ENCODE measurements at places on chromosomes 6 and 20.

- DNase-seq: no peak
Observed at GRCh38 chr6:26472549-26473290, 15.0 kb downstream of the BTN2A1 start.

DNA sequence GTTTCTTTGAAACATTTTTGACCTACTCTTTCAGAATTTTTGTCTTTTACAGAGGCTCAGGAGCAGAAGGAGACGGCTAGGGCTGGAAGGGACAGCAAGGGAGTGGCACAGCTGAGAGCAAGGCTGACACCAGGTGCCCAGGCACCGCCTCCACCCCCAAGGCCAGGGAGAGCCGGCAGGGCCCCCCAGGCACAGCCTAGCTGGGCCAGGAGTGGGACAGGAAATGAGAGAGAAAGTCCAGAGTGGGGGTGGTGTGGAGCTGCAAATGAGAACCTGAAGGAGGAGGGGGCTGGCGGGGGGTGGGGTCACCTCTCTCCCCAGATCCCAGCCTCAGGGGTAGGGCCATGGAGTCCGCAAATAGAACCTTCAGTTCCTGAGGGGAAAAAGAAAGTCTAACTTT, 236.7 kb downstream of the CDC5L start:
- DNase-seq: no peak

DNA sequence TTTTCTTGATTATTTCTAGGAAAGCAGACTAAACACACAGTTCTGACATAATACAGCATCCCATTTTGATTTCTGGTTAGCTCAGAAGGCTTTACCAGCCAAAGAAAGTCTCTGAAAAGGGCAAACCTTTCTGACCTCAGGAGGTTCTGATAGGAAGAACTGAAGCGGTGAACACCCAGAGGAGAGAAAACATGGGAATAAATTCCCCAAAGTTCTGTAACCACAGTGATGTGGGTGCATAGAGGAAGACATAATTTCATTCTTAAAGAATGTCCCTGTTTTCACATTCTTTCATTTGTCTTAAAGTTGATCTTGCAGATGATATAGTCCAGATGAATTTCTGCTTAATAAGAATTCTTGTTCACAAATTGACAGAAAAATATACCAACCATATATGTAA, 60.3 kb downstream of the RSPO3 start:
- no peak for DNase-seq

DNA sequence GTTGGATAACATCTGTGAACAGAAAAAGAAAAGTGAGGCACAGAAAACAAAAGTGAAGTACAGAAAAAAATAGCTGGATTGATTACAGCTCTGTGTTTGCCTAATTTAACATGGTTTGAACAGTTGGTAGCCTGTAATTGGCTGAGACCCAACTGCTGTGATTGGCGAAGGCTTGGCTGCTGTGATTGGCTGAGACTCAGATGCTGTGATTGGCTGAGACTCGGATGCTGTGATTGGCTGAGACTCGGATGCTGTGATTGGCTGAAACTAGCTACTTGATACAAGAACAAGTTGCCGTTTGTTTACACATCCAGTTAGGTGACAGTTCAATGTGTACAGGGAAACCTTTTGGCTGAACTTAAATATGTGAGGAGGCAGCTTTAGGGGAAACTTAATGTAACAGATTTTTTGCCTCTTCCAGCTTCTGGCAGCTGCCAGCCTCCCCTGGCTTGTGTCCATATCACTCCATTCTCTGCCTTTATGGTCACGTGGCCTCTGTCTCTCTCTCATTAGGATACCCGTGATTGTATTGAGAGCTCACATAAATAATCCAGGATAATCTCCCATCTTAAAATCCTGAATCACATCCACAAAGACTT, 223.4 kb upstream of the FOXA2 start:
- no peak for DNase-seq

GRCh38 chr20:63617092-63617875, 9.6 kb downstream of the GMEB2 start:
- no peak for DNase-seq

DNA sequence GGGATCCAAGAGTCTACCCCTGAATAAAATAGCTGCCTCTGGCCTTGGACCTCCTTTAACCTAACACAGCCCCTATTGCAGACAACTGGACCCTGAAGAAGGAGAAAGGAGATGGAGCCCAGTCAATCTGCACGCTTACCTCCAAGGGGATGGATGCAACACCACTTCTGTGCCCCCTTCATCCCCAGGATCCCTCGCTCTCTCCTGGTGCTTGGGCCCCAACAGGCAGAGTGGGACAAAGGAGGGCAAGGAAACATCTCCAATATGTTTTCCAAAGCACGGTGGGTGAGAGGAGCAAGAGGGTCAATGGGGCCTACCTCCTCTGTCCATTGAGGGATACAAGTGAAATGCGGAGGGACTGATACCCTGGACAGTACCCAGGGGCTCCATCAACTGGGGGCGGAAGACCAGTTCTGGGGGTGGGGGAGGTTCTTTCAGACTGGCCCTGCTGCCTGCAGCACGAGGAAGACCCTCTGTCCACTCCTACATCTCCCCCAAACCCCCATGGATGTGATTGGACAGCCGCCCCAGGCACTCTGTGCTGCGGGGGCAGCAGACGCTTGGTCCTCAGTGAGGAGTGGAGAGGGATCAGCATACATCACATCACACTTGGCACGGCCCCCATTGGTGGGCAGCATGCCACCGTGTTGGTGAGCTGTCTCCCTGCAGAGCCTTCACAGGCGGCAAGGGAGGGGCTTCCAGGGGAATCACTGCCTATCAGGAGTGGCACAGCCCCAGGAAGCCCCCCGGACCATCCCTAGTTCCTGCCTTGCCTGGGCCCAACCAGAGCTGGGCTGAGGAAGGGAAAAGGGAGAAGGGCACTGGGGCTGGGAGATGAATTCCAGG, 70.6 kb downstream of the MRPL14 start:
- no peak for DNase-seq

GRCh38 chr20:31869942-31870725, at the start of the genes DUSP15 and TTLL9:
DUSP15 (minus strand) TSS chr20:31870527; CDS start chr20:31870337, 190 bp downstream.
TTLL9 (plus strand) TSS chr20:31870634; CDS start chr20:31871127, 493 bp downstream.
- DNase-seq: no peak

DNA sequence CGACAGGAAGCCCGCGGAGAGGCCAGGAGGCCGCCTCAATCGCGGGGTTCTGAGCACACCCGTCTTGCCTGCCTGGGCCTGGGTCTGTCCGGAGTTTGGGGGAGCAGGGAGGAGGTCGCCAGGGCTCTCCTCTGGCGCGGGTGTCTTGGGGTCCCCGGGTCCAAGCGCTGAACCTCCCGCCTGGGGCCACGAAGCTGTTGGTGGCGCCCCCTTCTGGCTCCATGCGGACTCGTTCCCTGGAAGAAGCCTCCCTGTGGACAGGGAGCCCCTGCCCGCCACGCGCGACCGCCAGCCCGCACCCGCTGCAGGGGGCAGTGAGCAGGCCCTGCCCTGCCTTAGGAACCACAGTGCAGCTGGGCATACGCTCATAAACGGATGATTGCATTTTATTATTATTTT, 44.7 kb downstream of the MCUR1 start:
- no peak for DNase-seq

DNA sequence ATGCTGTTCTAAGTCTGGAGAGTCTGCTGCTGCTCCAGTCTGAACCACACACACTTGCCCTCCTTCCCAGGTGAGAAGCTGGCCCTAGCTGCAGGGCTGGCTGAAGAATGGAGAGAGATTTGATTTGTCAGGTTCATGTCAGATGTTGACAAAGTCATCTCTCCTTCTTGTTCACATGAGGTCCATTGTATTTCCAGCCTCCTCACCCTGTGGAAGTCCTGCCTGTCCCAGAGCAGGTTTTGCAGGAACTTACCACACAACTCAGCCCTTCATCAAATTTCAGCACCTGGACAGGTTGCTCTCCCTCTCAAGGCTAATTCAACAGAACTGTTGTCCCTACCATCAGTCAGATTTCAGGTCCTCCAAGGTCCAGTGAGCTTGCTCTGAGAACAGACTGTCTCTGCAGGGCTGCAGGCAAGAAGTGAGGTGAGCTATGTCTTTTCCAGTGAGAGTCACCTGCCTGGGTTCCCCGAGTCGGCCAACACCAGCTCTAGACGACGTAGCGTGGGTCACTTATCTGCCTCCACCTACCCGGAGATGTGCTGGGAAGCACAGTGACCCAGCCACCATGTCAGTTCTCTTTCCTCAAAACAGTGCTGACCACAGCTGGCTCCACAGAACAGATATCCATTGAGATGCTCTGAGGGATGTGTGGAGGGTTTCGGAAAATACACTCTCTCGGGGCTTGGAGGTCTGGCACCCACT, 58.0 kb upstream of the CD93 start:
- no peak for DNase-seq

- peak; percentile 52 for DNase-seq
Observed at GRCh38 chr20:33561692-33562601, 72.1 kb downstream of the CBFA2T2 start.

DNA sequence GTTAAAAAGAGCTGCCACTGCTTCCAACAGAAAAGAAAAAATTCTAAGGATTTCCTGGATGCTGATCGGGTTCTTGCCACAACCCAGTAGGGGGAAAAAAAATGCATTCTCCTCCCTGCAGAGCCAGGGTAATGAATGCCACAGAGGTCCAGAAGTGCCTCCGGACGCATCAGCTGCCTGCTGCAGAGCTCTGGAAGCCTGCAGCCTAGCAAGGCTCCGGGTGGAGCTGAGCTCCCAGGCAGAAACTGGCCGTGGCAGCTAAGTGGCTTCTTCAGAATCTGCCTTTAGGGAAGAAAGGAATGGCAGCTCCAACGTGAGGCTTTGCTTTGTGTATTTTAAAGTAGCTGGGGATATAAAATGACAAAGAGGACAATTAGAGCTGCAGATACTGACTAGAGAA, 155.0 kb downstream of the CFAP61 start:
- no peak for DNase-seq

DNA sequence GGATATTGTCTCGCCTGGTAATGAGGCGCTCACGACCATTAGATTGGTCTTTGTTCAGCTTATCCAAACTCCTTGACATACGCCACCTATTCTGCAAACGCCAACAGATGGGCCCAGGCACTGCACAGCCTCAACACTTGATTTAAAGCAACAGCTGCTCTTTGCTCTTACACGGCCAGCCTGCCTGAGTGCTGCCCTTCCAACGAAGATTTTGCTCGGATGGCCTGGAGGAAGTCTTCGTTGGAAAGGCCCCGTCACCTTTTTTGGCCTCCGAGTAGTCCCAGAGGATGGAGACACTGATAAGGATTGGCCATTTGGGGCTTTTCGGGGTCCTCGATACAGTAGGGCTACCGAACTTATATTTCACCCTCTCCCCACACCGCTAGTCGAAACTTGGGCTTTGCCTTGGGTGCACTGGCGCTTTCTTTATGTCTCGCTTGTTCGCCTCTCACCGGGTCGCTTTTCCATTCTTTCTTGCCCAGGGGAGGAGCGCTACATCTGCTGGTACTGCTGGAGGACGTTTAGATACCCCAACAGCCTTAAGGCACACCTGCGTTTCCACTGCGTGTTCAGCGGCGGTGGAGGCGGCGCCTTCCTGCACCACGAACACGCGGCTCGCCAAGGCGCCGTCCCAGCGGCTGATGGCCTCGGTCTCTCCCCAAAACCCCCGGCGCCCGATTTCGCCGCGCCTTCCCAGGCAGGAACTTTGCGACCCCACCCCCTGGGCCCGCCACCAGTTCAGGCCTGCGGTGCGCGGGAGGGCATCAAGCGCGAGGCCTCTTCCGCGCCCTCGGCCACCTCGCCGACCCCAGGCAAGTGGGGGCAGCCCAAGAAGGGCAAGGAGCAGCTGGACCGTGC, 6.1 kb downstream of the PRDM13 start:
- DNase-seq: no peak

- DNase-seq: no peak
Observed at GRCh38 chr20:1835186-1836035, 59.8 kb upstream of the SIRPA start.

- DNase-seq: peak; percentile 19
Observed at GRCh38 chr20:47392015-47392720, 35.7 kb upstream of the ZMYND8 start.

DNA sequence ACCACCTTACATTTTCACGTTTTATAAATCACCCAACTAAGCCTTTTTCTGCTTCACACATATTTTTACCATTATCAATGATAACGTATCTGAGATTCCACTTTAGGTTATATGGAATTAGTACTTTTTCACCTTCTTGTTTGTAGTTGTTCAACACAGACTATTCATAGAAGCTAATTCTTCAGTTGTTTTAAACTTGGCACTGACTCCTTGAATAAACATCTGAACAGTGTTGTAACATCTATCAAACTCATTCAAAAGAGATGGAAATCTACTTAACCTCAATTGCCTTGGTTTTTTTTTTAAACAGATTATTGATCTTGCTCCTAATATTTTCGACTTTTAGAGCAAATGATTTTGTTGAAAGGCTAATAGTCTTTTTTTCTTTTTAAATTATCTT, 34.2 kb downstream of the PTPRA start:
- no peak for DNase-seq

DNA sequence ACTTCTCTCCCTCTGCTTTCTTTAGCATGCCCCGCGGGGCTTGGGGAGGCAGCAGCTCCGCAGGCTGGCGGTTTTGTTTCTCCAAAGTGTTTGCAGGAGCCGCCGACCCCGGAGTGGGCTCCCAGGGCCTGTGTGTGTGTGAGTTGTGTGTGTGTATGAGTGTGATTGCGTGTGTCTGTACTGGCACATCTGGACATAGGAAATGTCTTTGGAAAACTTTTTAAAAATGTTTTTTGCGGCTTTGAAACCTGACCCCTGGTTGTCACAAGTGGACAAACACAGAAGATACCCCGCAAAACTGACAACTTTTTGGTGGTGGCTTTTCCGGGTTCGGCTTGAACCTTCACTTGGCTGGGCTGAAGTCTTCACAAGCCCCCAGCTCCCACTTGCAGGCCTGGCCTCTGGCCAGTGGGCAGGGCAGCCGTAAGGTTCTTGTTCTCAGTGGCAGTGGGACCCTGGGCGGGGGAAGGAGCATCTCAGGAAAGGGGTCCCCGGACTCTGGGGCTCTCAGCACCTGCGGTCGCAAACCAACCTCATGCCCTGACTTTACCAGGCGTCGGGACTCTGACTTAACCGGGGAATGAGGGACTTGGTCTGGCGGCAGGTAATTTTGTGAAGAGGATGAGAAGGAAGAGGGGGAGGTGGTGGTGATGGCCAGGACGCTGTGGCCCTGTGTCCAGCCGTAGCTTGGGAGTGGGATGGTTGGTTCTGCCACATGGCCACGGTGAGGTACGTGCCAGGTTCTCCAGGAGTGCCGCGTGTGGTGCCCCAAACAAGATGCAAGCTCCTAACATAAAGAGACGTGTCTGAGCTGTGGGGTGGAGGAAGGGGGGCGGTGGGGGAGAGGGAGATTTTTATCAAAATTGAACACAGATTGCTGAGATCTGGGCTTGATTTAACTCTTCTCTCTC, 619 bp downstream of the DAAM2 start:
- DNase-seq: no peak

GRCh38 chr6:144901412-144901811, 616.3 kb downstream of the UTRN start:
- DNase-seq: no peak
